CD4-positive, alpha-beta T cell treated with Interleukin-15 for 4 hours (primary cell): ENCODE measurements at places on chromosomes 5 and 9.
A peak's percentile ranks its signal among the peaks of the same experiment; 100 is the strongest.

DNA sequence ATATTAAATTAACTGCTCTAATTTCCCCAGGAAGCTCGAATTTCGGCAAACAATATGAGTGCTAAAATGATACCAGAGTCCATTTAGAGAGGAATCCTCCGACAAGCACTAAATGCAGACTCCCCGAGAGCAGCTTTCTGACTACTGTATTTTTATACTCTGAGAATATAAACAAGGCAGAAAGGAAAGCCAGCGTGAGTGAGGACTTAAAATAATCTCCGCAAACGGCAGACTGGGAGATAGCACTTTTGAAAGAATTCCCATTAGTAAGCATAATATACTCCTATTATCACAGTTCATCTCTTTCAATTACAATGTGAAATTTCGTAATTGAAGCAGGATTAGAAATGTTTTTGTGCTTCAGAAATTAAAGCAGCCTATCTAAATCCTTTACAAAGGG is 269.4 kb upstream of the PANK3 start:
- no peak for DNase-seq

GRCh38 chr5:68033961-68034571 is 181.5 kb upstream of the PIK3R1 start:
- DNase-seq: no peak

DNA sequence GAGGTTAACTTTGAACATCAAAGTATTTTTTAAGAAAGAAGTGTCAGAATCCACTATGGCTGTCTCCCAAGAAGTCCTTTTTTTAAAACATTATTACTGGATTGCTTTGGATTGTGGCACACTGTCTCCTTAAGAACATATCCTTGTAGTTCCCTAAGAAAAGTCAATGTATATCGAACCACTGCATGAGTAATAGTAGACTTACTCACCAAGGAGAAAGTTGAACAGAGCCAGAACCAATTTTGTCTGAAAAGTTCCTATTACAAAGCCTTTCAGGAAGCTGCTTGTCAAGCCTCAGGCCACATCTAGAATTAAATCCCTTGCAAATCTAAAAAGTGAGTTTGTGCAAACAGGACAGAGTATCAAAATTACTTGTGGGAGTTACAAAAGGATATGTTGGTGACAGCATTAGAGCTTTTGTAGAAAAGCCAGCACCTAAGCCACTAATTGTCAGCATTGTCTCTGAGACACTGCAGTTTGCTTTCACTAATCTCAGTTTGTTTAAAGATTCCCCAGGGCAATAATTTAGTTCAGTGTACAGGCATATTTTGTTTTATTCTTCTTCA is 195.4 kb downstream of the MPDZ start:
- DNase-seq: no peak

GRCh38 chr5:175243441-175243840 is 200.5 kb downstream of the DRD1 start:
- no peak for DNase-seq

DNA sequence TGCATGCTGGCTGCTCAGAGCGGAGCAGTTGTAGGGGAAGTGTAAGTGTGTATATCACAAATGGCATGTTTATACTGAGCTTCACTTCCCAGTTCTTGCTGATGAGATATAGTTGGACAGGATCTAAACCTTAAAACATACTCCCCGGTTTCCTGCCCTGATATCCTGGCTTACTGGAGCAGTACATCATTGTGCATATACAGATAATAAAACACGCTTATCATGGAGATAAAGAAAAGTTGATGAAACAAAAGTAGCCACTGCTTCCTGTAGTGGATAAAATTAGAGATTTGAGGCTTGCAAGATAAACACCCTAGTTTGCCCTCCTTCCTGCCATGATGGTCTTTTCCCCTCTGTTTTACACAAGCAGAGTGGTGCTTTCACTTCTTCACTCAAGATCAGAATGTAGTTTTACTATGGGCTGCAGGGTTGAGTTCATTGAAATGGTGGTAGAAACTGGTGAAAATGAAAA is 15.0 kb downstream of the NPR3 start:
- no peak for DNase-seq

- DNase-seq: no peak
Observed at GRCh38 chr9:76651119-76651705, 113.0 kb upstream of the PCA3 start.

DNA sequence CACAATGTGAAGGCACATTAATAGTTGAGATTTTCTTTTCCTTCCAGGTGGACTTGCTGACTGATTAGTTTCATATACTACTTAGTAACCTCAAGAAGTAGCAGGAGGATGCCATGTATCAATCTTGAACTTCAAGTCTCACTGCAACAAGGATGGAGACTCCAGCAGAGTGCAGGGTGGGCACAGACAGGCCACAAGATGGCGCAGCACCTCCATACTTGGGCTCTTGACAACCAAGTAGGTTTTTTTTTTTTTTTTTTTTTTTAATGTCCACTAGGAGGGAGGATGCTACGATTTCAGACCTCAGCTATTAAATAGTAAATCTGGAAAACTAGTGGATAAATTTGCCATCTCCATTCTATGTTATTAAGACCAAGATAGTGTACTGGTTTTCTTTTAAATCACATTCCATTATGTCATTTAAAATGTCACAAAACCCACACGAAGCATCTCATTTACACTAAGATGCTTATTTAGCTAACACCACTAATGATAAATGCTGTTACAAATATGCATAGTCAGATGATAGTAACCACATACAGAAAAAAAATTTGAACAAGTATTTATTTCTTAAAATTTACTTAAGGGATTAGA is 58.6 kb downstream of the IL6ST start:
- peak; percentile 73 for DNase-seq
